ENCODE measurements at places on chromosomes 5 and 9.

GRCh38 chr5:136133222-136133921, 727 bp downstream of the SMAD5 start:
- peak; percentile 47 for DNase-seq

DNA sequence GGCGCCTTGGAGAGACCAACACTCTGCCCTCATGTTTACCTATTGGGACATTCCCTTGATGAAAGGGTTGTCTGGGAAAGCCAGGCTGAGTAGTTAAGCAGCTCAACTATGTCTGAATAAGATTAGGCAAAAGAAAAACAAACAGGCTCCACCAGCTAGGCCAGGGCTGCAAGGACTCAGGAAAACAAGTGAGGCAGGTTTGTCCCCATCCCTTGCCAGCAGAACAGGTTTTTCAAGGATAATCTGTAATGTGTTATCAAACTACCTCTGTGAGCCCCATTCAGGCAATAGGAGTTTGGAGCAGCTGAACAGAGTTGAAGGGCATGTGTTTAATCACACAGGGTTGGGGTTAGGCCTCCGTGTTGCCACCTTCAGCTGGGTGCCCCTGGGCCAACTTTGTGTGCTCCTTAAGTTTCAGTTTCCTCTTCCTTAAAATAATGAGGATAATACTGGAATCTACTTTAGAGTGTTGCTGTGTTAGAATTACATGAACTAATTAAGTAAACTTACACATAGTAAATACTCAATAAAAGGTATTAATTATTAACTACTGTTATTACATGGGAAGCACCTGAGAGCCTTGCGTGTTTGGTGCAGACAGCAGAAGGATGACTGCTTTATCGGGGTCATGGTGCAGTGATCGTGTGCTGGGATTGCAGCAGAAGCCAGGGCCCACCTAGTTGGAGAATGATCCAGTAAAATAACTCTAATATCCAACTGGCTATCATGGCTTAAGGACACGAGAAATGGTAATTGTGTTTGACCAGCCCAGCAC, 72.1 kb upstream of the ATP10B start:
- DNase-seq: no peak

- no peak for DNase-seq
Measured at GRCh38 chr5:25327172-25327571, 682.4 kb upstream of the CDH10 start.

- no peak for DNase-seq
Measured at GRCh38 chr5:108174286-108174685, 207.6 kb downstream of the FBXL17 start.

- no peak for DNase-seq
Measured at GRCh38 chr9:89967527-89967926, 362.7 kb downstream of the GADD45G start.

DNA sequence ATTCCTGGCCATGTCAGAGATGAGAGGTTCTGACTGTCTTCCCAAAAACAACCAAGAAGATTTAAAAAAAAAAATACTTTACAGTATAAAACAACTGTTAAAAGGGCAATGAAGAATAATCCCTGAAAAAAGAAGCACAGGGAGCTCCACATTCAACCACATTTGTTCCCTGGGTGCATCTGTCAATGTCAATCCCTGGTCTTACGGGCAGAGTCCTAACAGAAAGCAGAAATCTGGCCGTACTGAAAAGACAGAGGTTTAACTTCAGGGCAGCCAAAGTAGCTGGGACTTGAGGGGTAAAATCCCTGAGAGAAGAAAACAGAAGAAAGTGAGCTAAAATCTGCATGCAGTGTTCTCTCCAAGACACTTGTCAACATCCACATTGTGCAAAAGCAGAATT, 76.6 kb downstream of the RICTOR start:
- no peak for DNase-seq

DNA sequence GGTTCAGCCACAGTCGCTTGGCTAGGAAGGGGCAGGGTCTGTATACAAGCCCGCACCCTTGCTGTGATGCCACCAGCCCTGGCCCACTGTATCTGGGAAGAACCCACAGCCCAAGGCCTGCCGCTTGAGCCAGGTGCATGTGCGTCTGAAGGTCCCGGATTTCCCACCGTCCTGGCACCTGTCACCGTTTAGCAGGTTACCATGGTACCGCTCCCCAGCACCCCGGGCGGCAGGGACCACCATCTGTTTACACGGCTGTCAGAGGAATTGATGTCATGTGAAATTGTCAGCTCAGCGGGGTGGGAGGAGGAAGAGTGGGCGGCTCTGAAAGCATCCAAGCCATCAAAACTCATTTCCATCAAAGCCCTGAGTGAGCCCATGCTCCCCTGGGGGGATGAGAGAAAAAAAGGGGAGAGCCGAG, 92.7 kb downstream of the HRH2 start:
- no peak for DNase-seq

DNA sequence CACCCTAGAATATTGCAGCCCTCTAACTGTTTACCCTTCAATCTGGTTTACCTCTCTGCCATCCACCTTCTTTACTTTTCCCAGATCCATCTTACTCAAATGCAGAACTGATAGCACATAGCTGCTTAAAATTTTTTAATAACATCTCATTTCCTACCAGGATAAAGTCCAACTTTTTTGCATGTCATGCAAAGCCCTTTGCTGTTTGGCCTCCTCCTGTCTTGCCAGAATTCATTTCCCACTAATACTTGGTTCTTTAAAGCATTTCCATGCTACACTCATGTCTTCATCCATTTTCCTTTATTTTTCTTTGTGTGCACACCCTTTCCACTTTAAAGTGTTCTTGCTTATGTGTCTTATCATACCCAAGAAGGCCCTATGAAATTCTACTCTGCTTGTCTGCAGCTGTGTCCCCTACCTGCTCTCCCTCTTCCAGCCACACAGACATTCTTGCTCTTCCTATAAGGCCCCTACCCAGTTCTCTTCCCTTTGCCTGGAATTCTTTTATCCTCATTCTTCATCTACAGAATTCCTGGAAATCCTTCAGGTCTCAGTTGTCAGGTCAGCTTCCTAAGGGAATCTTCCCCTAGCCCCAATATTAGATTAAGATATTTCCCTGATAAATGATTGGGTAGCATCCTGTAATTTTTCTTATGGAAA, 50.3 kb downstream of the TLE4 start:
- DNase-seq: no peak

DNA sequence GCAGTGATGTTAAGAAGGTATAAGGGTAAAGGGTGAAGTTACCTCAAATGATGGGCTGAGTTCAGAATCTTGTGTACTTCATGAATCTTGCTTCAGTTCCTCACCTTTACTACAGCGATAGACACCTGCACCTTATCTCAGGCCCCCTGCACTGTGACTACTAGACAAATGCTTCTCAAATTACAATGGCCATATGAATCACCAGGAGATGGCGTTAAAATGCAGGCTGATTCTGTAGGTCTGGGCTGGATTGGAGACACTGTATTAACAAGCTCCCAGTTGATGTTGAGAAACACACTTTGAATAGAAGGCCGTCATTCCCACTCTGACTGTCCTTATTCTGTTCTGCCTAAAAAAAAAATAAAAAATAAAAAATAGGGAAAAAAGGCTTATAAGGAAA, 29.8 kb downstream of the TARS1 start:
- DNase-seq: no peak

GRCh38 chr5:16507716-16508115, 42.1 kb upstream of the ZNF622 start:
- no peak for DNase-seq

- DNase-seq: no peak
Measured at GRCh38 chr5:153491038-153491744, 721 bp downstream of the GRIA1 start.

GRCh38 chr5:179558932-179559283, 8.6 kb downstream of the RUFY1 start:
- DNase-seq: peak; percentile 38

DNA sequence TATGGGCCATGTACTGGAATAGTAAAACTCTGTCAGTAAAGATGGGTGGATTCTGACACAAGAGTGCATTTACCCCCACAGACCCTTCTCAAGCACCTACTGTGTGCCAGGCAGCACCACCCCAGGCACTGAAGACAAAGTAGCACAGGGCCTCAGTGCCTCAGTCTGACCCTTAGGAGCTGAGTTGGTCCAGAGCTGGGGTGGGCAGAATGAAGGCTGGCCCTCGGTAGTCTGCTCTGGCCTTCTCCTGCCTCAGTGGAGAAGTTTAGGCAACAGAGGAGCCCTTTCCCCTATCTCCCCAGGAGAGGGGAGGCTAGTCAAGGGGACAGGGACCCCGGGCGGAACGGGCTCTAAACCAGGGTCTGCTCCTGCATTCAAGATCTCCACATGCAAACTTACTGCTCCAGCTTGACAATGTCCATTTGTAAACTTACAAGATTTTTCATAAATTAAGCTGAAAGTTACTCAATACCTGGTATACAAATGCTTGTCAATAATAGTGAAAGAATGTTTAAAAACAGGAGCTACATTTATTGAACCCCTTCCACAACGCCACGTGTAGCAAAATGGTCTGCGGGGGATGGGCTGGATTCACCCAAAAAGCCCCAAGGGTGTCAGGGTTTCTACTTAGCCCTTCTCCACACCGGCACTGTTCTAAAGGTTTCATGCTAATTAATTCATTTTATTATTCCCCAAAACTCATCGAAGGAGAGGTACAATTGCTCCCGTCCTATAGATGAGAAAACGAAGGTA, 1.5 kb downstream of the VDAC1 start:
- DNase-seq: no peak

GRCh38 chr9:125106285-125106893, 36.9 kb downstream of the SCAI start:
- DNase-seq: no peak

DNA sequence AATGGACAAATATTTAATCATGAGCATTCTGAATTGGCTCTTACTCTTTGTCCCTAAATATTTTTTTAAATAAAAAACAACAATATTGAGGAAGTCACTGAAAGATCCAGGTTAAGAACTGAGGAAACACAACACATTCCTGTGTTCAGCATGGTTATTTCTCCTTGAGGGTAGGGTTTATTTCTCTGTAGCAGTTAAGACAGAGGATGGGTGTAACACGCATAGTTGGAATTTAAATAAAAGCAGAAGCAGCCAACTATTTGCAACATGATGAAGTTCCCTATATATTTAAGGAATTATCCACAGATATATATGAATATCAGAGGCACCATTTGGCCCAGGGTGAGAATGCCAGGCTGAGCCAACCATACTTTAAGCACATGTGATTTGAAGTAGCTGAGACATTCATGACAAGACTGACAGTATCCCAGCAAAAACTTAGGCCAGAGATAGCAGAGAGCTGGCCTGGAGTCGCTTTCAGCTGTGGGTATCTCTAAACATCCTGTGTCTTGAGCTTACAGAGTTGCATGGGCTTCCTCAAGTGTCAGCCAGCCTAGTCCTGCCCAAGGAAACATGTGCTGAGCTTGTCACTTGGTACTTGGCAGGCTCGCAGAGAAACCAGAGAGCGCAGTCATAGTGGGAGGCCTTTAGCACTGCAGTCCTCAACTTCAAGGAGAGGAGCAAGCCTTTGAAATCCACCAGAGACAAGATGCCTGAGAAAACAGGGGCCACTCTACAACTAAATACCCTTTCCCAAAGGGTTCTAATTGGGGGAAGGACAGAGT, 43.6 kb downstream of the SEMA5A start:
- peak; percentile 20 for DNase-seq

DNA sequence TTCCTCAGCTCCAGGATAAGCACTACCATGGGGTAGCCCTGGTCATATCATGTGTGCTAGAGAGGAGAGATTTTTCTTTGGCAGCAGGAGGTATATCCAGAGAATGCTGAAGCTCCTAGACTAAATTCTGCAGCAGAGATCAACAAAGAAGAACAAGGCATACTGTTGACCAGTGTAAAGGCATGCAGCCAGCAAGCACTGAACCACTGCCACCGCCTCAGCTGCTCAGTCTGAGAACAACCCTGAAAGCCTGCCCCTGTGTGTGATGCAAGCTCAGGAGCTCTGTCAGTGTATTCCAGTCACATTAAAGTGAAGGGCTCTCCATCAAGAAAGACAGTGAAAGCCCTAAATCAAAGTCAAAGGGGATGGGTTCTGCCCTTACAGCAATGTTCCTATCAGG, 439.5 kb upstream of the CD180 start:
- DNase-seq: no peak

DNA sequence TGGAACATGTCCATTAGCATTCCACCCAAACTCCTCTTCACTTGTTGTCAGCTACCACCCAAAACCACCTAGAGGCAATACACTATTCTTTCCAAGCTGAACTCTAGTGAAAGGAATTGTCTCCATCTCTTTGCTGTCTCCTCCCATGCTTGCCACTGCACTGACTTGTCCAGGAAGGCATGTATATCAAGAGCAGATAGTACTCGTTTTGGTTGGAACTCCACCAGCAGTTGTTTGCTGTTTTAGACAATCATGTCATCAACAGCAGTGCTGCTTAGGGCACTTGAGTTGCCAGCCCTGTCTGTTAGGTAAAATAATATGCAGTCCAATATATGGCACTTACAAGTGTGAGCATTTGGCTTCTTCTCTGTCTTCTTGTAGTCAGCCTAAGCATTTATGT, 80.0 kb upstream of the SAP30L start:
- DNase-seq: no peak

GRCh38 chr5:140588311-140589070, 23.9 kb downstream of the SLC35A4 start:
- no peak for DNase-seq

DNA sequence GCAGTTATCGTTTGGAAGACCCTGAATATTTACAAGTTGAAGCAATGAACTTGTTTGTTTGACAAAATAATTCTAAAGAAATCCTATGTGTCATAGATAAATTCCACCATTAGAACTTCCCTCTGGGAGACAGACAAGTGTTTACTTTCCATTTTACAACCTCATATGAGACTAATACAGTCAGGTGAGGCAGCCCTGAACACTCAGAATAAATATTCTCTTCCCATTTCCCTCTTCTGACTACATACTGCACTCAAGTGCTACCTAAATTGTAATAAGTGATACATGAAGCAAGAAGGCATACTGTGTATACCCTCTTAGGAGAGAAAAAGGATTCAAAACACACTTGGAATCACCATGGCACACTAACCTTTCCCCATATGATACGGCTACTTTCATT, 6.8 kb downstream of the RASEF start:
- DNase-seq: no peak

DNA sequence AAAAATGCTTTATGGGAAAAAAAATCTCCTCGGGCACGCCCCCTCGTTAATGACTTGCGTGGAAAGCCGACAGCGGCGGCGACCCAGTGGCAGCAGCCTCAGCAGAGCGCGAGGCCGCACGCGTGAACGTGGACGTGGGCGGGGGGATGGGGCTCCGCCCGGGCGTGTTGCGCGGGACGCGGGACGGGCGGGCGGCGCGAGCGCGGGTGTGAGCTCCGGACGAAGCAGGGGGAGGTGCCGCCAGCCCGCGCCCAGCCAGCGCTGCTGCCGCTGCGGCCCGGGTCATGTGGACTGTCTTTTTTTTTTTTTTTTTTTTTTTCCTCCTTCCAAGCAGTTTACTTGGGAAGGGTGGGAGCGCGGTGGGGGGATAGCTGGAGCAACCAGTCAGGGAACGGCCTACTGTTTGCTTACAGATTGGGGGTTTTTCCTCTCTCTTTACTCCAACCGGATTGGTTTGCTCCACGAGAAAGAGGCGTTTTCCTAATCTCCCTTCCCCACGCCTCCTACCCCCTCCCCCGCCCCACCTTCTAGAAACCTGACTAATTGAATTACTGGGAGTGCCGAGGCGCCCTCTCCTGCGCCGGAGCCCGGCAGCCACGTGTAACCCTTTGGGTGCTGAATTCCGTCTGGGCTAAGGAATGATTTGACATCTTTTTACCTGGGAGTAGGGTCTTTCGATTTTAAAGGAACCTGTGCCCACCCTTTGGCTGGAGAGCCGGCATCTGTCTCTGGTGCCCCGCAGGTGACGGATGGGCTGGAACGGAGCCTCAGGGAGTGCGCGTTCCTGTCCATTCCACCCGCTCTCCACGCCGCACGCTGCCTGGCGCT, 1.7 kb upstream of the EFNA5 start:
- DNase-seq: peak; percentile 86
